ENCODE measurements at places on chromosomes 5 and 9.

- no peak for DNase-seq
Observed at GRCh38 chr9:93139365-93140182, 5.5 kb upstream of the NINJ1 start.

- no peak for DNase-seq
Observed at GRCh38 chr5:68333649-68334552, 118.3 kb downstream of the PIK3R1 start.

- DNase-seq: peak; percentile 3
Observed at GRCh38 chr9:95726756-95727155, 148.7 kb upstream of the ERCC6L2 start.

- no peak for DNase-seq
Observed at GRCh38 chr5:55911784-55912653, 60.9 kb downstream of the IL31RA start.
